Esophagus squamous epithelium (tissue), 5 donors: ENCODE measurements at places on chromosomes 16 and 17.

DNA sequence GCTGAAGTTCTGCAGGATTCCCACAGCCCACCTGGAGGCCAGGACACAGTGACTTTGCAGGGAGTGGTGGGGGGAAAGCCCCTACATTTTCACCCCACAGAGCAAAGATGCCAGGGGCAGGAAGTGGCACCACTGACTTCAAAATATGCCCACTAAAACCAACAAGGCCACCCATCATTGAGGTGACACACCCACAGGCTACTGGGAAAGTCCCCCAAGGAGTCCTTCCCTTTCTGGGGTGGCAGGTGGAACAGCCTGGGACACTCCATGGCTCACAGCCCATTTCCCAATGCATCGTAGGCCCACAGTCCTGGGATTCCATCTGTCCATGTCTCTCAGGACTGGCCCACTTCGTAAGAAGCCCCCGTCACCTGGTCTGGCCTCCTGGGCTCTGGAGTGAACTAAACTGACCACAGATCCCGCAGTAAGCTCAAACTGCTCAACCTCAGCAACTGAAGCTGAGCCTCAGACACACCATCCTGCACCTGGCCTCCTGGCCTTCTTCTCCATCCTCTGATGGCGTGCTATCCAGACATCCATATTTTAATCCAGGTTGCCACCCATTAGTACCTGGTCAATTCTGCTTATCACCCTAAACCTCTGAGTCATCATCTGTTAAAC lies 7.5 kb upstream of the CCL1 start:
- H3K4me3 ChIP-seq: no peak overlapping the region
- H3K27ac ChIP-seq: peak overlapping the region; percentile 20
- no peak for DNase-seq
- no peaks in the 10 kb centered on the region for H3K36me3 ChIP-seq
- no peaks in the 10 kb centered on the region for H3K4me1 ChIP-seq
- H3K27me3 ChIP-seq: no peaks in the 10 kb centered on the region

DNA sequence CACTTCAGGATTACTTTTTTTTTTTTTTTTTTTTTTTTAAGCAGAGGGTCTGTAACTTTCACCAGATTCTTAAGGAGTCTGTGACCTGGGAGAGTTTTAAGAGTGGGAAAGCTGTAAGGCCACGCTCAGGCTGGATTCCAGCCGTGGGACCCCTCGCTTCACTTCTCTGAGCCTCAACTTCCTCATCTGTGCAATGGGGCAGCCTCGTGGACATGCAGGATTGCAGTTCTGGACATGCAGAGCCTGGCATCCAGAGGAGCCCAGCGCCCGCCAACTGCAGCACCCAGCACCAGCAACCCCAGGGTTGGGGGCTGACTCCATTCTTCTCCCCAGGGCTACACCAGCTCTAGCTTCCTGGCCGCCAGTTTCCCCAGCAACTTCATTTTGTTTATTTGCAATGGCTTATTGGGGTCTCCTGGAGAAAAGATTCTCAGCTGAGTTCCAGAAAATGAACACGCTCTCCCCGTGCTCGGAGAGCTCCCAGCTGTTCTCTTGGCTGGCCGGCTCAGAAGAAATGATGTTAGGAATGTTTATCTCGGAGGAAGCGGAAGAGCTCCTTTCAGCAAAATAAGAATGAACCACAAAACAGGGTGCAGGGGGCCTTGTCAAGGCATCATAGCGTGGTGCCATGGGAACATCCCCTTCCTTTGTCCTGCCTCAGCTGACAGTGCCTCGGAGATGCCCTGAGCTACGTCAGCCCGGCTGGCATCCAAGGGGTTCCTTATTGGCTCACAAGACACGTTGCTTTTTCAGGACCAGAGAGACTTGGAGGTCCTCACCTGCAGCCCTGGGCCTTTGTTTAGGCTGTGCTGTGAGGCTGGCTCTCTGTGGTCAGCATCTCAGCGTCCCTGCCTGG lies 22.9 kb upstream of the ZCCHC14 start:
- no peak overlapping the region for H3K4me3 ChIP-seq
- DNase-seq: no peak
- H3K27me3 ChIP-seq: no peaks in the 10 kb centered on the region
- peak overlapping the region; percentile 91 for H3K27ac ChIP-seq
- H3K36me3 ChIP-seq: no peaks in the 10 kb centered on the region

GRCh38 chr17:62111562-62112171 lies 46.6 kb upstream of the MED13 start:
- no peak overlapping the region for H3K4me3 ChIP-seq
- no peak overlapping the region for H3K27ac ChIP-seq
- DNase-seq: no peak
- no peaks in the 10 kb centered on the region for H3K36me3 ChIP-seq
- no peaks in the 10 kb centered on the region for H3K4me1 ChIP-seq
- H3K27me3 ChIP-seq: no peaks in the 10 kb centered on the region

GRCh38 chr16:67694611-67695010 lies 24.5 kb downstream of the GFOD2 start:
- H3K36me3 ChIP-seq: peaks cover 13% of the 10 kb centered on the region
- no peak overlapping the region for H3K27ac ChIP-seq
- DNase-seq: no peak
- H3K4me1 ChIP-seq: no peaks in the 10 kb centered on the region
- no peaks in the 10 kb centered on the region for H3K27me3 ChIP-seq

GRCh38 chr16:88421871-88422433 lies 31.1 kb upstream of the ZFPM1 start:
- peaks cover 19% of the 10 kb centered on the region for H3K4me1 ChIP-seq
- H3K36me3 ChIP-seq: no peaks in the 10 kb centered on the region
- H3K27ac ChIP-seq: no peak overlapping the region
- DNase-seq: no peak

DNA sequence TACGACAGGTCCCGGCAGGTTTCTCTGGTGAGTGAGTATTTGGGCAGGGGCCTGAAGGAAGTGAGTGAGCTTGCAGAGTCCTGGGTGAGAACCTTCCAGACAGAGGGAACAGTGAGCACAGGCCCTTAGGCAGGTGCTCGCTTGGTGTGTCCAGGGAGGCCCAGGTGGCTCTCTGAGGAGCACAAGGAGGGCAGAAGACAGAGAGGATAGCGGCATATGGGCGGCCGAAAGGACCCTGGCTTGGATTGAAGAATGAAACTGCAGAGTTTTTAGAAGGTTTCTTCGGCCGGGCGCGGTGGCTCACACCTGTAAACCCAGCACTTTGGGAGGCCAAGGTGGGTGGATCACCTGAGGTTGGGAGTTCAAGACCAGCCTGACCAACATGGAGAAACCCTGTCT lies 6.7 kb downstream of the DRG2 start:
- DNase-seq: no peak
- no peak overlapping the region for H3K27ac ChIP-seq
- peaks cover 12% of the 10 kb centered on the region for H3K4me1 ChIP-seq
- H3K4me3 ChIP-seq: no peak overlapping the region

DNA sequence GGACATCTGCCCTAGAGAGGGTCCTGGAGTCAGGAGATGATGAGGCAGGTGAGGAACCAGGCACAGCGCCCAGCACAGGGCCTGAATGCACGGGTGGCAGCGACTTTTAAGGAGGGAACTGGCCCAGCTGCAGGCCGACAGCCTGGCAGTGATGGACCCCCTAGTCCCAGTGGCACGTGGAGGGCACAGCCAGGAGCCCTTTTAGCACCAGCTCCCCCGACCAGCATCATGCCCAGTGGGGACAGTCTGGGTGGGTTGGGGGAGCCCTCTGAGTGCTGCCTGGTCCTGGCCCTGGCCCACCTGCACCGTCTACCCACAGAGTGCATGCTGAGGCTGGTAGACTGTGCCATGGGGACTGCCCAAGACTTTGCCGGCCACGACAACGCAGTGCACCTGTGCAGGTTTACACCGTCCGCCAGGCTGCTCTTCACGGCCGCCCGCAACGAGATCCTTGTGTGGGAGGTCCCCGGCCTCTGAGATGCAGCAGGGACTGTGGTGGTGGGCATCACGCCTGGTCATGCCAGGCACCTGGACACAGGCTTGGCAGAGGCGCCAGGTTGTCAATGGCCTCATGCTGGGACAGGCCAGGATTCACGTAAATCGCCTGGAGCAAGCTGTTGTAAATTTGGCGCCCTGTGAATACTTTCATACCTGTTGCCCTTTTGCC lies 686 bp upstream of the RHOT2 start:
- peaks cover 25% of the 10 kb centered on the region for H3K36me3 ChIP-seq
- H3K27ac ChIP-seq: peak overlapping the region; percentile 87
- no peaks in the 10 kb centered on the region for H3K27me3 ChIP-seq

GRCh38 chr17:33981711-33982601 lies 273.1 kb upstream of the CCL2 start:
- H3K4me1 ChIP-seq: peaks cover 7% of the 10 kb centered on the region
- no peak overlapping the region for H3K4me3 ChIP-seq
- no peaks in the 10 kb centered on the region for H3K36me3 ChIP-seq
- no peak for DNase-seq
- H3K27me3 ChIP-seq: no peaks in the 10 kb centered on the region
- H3K27ac ChIP-seq: no peak overlapping the region

DNA sequence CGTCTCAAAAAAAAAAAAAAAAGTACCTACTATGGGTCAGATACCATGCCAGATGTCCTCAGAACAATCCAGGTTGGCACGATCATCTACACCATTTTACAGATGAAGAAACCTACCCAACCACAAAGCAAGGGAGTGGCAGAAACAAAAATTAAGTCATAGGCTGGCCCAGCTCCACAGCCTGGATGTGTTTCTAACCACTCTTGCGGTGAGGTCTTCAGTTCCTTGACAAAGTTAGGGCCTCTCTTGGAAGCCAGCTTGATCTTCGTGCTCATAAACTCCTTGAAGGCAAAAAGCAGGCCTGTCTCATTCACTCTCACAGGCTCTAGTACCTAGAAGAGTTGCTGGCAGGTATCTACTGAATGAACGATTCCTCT lies 6.2 kb downstream of the GGA2 start:
- H3K4me1 ChIP-seq: peaks cover 76% of the 10 kb centered on the region
- H3K27ac ChIP-seq: peak overlapping the region; percentile 88
- no peaks in the 10 kb centered on the region for H3K27me3 ChIP-seq
- no peak for DNase-seq

DNA sequence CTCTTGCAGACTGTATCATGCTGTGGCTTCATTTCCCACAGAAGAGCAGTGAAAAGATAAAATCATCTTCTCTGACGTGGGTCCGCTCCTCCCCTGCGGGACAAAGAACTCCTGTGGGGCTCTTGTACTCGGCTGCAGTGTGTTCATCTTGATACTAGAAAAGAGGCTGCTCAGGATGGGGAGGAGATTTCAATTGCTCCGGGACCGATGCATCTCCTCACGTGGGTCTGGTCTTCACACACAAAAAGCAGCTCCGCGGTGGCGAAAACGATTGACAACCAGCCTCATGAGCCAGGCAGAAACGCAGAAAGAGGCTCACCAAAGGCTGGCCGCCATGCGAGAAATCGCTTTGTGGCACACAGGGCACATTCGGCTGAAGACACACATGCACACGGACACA lies 14.4 kb upstream of the KCNJ18 start:
- H3K27ac ChIP-seq: no peak overlapping the region
- H3K36me3 ChIP-seq: no peaks in the 10 kb centered on the region
- H3K27me3 ChIP-seq: peaks cover 50% of the 10 kb centered on the region
- H3K4me3 ChIP-seq: no peak overlapping the region
- no peaks in the 10 kb centered on the region for H3K4me1 ChIP-seq
- no peak for DNase-seq

GRCh38 chr16:82044585-82044911 lies 9.5 kb downstream of the HSD17B2 start:
- H3K4me1 ChIP-seq: peaks cover 20% of the 10 kb centered on the region
- H3K27ac ChIP-seq: peak overlapping the region; percentile 67
- H3K36me3 ChIP-seq: no peaks in the 10 kb centered on the region
- no peaks in the 10 kb centered on the region for H3K27me3 ChIP-seq

GRCh38 chr16:75679366-75679765 lies 2.6 kb upstream of the CPHXL2 start:
- no peak overlapping the region for H3K4me3 ChIP-seq
- no peaks in the 10 kb centered on the region for H3K27me3 ChIP-seq
- no peaks in the 10 kb centered on the region for H3K36me3 ChIP-seq
- no peak for DNase-seq
- no peak overlapping the region for H3K27ac ChIP-seq

GRCh38 chr17:80060644-80061043 lies 24.2 kb downstream of the CCDC40 start:
- H3K4me1 ChIP-seq: peaks cover 6% of the 10 kb centered on the region
- no peaks in the 10 kb centered on the region for H3K27me3 ChIP-seq
- no peak for DNase-seq
- no peak overlapping the region for H3K27ac ChIP-seq
- H3K36me3 ChIP-seq: no peaks in the 10 kb centered on the region

DNA sequence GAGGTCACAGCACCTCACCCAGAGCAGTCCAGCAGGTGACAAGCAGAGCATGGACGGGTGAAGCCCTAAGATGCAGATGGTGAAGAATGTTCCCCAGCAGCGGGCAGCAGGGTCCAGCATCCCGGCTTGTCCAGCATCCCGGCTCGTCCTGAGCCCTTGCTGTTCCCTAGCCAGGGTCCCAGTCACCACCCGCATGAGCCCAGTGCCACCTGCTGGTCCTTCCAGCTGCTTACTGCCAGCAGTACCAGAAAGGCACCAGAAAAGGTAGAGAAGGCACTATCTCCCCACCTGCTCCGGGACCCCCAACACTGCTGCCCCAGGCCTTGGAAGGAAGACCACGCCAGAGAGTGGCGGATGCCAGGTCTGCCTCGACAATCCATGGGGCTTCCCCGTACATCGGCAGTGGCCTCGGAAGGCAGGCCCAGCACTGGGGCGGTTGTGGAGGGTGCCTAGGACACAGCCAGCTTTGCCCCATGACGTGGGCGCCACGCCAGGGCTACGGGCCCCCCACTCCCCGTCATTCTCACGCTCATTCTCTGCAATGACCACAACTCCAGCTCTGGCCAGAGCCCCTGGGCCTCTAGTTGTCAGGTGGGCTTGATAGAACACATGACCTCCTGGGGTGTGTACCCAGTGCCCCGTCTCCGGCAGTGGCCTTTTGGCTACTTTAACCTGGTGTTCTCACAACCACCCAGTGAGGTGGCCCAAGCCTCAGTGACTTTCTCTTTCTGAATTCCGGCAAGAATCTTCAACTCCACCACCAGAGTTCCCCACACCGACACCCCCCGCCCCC lies 1.4 kb downstream of the CENPX start:
- H3K4me3 ChIP-seq: peak overlapping the region; percentile 54
- peaks cover 30% of the 10 kb centered on the region for H3K4me1 ChIP-seq
- no peaks in the 10 kb centered on the region for H3K27me3 ChIP-seq
- peak overlapping the region; percentile 88 for H3K27ac ChIP-seq

DNA sequence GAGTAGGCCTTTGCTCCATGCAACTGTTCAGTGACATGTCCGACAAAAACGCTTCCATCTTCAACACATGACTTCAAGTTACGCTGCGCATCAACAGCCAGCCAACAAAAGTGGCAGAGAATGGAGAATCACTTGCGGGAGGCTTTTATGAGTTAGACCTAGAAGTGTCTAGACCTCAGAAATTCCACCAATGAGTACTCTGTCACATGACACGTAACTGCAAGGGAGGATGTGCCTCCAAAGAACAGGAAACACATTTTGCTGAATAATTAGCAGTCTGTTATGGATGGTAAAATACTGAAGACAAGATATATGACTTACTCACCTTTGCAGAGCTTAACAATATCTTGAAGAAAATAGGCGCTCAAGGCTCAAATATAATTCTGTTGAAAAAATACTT lies 62.1 kb downstream of the MYO1D start:
- H3K4me1 ChIP-seq: peaks cover 6% of the 10 kb centered on the region
- no peaks in the 10 kb centered on the region for H3K27me3 ChIP-seq
- H3K36me3 ChIP-seq: no peaks in the 10 kb centered on the region
- no peak overlapping the region for H3K27ac ChIP-seq
- H3K4me3 ChIP-seq: no peak overlapping the region
- DNase-seq: no peak
